Effector memory CD4-positive, alpha-beta T cell (primary cell): ENCODE measurements at places on chromosomes 7 and 10.

DNA sequence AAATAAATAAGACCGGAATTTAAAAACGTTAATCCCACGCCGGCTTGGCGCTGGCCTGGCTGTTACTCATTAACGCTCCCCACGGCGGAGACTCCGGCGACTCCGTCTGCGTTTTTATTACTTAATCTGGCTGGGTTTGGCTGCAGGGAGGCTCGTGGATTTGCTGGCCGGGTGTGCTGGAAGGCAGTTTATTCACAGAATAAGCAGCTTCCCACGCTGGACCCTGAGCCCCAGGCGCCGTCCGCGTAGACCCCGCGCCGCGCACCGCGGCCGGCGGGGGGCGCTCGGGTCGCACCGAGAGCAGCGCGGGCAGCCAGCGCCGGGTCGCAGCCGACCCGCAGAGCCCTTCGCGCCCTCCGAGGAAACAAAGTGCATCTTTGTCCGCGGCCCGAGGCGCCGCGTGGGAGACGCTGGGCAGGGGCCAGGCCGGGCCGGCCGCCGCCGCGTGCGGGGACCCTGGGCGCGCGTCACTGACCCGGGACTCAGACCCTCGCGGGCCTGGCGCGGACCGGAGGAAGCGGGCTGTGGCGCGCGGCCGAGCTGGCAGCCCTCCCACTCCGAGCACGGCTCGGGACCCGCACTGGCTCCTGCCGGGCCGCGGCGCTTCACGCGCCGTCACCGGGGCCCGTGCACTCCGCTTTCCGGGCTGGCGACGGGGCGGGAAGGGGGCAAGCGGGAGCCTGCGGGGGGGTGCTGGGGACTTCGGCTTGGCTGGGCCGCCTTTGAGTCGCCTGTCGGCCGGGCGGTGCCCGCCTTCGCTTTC, 587 bp upstream of the GRK5 start:
- DNase-seq, result peak; percentile 47

DNA sequence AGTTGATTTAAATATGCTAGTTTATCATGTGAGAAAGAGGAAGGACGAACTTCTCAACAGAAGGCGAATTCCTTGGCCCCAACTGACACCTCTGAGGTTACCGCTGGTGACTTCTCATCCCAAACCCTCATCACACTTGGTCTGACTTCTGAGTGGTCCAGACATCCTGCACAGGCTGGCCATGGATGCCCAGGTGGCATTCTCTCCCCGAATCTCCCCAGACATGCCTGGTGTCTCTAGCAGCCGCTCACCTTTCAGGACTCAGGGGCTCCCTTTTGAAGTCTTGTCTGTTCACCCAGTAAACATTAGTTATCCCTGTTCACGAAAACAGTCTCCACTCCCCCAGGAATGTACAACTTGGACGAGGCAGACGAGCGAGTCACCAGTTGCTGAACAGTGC, 157.7 kb downstream of the ADARB2 start:
- DNase-seq, result no peak

DNA sequence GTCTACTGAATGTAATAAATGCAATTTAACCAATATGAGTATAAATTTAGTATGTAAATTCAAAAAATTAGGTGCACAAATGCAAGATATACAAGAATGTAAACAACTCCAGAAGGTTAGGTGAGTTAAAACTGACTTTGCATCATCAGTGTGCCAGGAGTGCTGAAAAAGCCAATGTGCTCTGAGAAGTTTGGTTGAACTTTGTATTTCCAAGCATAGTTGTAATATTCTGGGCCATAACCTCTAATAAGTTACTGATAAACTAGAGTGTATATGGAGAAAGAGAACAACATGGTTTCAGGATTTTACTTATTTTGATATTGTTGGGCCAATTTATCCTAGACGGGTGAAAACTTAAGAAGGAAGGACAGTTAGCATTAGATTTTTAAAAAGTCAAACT, 876.9 kb upstream of the GHITM start:
- DNase-seq, result no peak

DNA sequence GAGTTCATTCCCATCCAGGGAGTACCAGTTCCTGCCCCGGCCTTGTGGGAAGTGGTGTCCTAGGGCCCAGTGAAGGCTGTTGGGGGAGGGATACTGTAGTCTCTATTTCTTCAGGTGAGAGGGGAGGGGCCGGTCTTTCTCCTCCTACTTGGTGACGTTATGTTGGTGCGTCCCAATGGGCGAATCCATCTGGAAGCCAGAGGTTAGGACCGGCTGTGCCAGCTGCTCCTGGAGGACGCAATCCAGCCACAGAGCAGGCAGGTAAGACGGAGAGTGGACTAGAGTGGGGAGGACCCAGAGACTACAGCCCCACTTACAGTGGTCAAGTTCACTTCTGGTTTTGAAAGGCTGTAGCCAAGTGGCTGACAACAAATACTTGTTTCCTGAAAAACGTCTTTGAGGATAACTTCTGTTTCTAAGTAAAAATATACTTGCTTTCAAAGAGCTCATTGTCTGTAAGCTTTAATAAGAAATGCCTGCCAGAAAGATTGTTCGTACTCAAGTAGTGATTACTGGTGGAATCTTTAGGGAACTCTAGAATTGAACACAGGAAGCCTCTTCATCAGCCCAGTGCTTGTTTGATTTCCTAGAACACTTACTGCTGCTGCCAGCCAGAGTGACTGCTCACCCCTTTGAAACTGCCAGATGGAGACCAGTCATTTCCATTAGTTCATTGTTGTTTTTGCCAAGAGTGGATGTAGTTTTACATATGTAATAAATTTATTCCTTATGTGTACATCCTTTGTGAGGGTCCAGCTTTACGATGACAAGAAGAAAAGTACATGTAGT, 25.4 kb downstream of the RBM33 start:
- no peak for DNase-seq

DNA sequence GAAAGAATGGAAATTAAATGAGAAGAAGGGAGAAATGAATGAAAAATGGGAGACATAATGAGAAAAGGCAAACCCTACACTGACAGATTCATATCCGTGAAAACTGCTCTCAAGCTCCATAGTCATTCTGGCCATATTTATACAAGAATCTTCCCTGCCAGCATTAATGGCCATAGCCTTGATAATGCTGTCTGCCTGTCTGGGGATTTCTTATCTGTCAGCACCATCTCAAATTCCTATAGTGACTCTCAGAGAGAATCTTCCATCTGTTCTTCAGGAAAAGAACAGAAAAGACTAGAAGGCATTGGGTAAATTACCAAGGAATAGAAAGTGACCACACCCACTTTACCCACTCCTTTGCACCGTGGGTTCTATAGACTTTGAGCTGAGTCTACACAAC, 295.9 kb downstream of the PLXNA4 start:
- no peak for DNase-seq

GRCh38 chr7:23600236-23600635, 3.1 kb downstream of the CCDC126 start:
- DNase-seq, result no peak

DNA sequence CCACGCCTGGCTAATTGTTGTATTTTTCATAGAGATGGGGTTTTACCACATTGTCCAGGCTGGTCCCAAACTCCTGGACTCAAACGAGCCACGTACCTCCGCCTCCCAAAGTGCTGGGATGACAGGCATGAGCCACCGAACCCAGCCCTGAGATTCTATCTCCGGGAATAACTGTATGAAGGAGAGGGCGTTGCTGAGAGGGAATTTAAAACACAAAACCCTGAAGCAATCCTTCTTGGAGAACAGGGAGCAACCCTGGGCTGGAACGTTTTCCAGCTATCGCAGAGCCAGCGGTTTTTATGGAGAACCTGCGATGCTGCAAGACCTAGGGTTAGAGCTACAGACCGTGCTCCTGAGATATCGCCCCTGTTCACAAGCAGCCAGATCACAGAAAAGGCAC, 144.6 kb downstream of the PRKAG2 start:
- no peak for DNase-seq

DNA sequence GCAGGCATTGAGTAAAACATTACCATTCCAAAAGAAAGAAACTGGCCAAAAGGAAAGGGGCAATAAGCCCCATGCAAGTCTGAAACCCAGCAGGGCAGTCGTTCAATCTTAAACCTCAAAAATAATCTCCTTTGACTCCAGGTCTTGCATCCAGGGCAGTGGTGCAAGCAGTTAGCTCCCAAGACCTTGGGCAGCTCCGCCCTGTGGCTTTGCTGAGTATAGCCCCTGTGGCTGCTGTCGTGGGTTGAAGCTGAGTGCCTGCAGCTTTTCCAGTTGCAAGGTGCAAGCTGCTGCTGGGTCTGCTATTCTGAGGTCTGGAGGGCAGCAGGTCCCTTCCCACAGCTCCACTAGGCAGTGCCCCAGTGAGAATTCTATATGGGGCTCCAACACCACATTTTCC, 580.1 kb upstream of the AUTS2 start:
- DNase-seq, result no peak

- DNase-seq, result no peak
These were observed 88.7 kb downstream of the FAM53B start for GRCh38 chr10:124655191-124656112.

DNA sequence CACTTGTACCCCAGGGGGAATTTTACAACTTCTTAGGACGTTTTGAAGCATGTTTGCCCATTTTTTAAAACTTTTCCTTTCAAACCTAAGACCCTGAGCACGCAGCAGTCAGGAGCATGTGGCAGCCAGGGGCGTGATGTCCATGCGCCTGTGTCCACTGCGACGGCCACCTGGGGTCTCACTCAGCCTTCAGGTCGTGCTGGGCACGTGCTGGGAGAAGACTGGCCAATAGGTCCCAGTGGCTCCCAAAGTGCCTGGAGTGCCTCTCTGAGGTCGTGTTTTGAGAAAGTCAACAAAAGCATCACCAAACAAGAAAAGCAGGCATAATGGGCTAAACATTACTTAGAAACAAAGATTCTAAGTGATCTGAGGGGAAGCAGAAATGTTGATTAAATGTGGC, 14.8 kb downstream of the LRRC27 start:
- DNase-seq, result no peak

GRCh38 chr10:114767986-114768821, 53.4 kb upstream of the FHIP2A start:
- no peak for DNase-seq

GRCh38 chr7:128948976-128949760, 11.4 kb downstream of the IRF5 start:
- no peak for DNase-seq

DNA sequence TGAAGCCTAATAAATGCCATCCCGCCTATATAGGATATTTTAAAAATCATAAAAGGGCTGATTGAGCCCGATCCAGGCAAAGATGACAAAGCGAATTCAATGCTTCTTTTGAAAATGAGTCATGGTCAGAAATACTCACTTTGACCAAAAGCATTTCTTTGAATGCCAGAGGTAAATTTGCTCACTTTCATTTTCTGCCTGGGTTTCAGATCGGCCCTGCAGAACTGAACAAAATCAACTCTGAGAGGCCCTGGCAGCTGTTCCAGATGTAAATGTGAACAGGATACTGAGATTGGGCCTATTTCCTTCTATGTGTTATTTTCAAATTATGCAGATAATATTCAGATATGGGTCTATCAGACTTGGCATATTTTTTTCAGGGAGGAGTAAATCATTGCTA, 114.8 kb upstream of the ARID5B start:
- no peak for DNase-seq

GRCh38 chr10:127492607-127493250, 56.4 kb upstream of the NPS start:
- no peak for DNase-seq

DNA sequence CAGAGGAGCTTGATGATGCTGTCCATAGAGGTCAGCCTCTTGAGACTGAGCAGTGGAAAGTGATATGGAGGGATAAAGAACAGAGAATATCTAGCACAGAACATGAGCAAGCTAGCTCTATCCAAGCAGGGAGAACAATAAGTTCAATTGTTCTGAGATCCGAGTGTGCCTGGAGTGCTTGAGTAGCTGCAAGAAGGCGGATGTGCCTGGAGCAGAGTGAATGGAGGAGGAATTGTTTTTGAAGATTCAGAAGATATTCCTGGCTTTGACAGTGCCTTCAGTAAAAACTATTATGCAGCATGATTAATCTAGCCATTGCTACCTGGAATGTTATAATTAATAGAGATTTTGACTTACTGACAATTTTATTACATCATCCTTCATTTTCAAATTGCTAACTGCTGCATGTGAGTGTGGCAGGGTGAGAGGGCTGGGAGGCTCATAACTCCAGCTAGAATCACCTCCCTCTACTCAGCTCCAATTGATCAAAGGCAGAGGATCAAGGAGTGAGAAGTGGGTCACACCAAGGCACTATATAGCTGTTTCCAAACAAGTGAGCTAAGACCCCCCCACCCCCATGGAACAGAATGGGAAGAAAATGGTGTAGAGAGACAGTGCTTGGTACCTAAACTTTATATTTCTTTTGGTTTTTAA, 302.8 kb downstream of the ADRA2A start:
- DNase-seq, result no peak

- DNase-seq, result no peak
These were observed 76.8 kb downstream of the HGF start for GRCh38 chr7:81693080-81693479.

DNA sequence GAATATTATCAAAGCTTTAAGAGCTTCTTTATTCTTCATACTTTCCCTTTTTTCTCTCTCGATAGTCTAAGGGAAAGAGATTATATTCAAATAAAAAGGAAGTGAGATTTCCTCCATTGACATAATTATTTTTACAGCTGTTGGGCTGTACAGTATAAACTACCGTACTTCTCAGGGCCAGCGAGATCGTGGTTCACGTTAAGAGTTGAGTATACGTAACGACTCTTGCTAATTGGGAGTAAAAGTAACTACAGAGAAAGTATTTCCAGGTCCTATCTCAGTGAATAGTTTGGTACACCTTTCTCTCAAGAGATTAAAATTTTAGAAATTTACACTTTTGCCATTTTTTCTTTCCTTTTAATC, 57.8 kb downstream of the INPP5F start:
- DNase-seq, result no peak

- DNase-seq, result no peak
These were observed 157.3 kb upstream of the MTPN start for GRCh38 chr7:136134503-136134902.

DNA sequence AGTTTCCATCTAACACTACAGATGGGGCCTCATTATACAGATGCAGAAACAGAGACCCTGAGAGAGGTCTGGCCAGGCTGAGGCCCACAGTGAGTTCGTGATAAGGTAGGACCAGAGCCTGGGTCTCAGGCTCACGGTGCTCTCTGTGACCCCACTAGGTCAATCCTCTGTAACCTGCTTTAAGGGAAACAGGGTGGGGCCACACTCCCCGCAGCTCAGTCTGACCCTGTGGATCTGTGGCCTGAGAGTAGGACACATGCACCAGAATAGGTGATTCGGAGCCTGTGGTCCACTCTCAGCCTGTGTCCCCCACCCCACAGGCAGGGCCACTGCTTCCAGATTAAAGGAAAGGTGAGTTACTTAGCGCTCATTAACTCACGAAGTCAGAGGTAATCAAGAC, 137.8 kb upstream of the FAM20C start:
- no peak for DNase-seq

DNA sequence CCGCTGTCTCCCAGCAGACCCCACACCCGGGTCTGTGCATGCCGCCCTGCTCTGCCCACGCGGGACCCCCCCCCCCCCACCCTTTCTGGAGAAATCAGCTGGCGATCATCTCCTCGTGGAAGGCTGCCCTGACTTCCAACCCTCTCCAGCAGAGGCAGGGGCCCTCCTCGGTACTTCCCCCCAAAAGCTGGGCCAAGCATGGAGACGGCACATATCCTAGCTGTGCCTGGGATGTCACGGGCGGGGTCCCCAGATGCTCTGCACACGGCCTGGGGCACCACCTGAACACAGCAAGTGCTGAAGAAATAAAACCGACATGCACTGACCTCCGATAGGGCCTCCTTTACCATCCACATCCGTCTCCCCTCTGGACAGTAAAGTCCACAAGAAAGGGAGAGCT, 96.0 kb downstream of the DIP2C start:
- DNase-seq, result no peak
